ENCODE measurements at places on chromosomes 1 and 21.

DNA sequence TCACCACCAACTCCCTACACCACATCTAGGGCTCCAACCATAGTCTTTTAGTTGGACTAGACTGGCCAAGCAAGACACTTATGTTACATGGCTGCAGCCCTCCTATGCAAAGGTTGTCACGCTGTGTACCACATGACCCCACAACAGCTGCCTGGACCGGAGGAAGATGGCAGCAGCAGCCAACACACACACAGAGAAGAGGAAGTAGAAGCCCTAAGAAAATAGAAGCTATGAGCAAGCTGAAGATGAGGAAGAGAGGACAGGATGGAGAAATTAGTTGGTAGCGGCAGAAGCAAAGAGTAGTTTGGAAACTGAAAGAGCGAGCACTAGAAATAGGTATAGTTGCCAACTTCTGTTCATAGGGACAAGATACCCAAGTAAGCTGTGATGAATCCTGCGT, 60.8 kb upstream of the RALGPS2 start:
- no peak for DNase-seq

GRCh38 chr1:108913105-108913948, 36.5 kb downstream of the GPSM2 start:
- DNase-seq = no peak

- DNase-seq = no peak
These were observed 2.0 kb downstream of the CD1B start for GRCh38 chr1:158329300-158329699.

- no peak for DNase-seq
These were observed 18.1 kb downstream of the LRIF1 start for GRCh38 chr1:110945626-110946025.

DNA sequence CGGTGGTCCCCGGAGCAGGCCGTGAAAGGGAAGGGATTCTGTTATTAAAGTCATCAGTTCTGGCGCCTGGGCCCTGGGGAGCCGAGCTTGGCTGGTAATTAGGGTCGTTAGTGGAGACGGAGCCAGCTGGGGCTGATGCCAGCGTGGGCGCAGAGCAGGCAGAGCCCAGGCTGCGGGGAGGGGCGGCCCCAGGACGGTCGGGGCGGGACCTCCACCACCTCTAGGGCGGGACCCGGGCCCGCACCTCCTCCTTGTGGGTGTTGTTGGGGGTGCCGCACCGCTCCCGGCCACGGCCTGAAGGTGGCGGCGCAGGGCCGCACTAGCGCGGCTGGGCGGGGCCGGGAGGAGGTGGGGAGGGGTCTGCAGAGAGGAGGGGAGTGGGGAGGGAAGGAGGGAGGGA, 470.6 kb downstream of the PTPRU start:
- DNase-seq = peak; percentile 69

GRCh38 chr1:24362982-24363614, 43.9 kb downstream of the GRHL3 start:
- DNase-seq = no peak

GRCh38 chr1:96416701-96417444, 304.7 kb upstream of the PTBP2 start:
- no peak for DNase-seq

GRCh38 chr1:176119549-176119948, 87.5 kb downstream of the COP1 start:
- no peak for DNase-seq

GRCh38 chr1:17059391-17060305, 5.8 kb upstream of the SDHB start:
- DNase-seq = peak; percentile 82

DNA sequence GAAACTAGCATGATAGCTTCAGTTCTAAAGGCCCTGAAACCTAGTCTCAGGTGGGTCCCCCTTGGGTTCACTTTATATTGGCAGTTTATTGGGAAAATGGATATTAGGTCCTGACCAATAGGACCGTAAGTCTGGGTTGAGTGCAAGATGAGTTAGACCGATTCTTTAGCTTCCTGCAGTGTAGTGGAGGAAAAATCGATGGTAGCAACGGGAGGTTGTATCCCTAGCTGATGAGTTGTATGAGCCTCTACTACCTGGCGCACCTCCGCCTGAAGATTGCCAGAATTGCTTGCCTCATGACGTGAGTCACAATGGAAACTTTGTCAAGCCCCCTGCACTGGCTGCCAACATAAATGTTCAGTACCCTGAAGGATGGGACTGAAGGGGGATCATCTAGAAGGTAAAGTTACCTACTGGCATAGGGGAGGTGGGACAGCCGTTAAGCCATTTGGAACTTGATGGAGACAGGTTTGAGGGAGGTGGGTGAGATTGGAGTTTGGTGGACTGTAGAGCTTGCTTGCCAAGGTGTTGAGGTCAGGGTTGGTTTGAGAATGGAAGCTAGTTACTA, 3.9 kb downstream of the RCC1 start:
- DNase-seq = no peak

DNA sequence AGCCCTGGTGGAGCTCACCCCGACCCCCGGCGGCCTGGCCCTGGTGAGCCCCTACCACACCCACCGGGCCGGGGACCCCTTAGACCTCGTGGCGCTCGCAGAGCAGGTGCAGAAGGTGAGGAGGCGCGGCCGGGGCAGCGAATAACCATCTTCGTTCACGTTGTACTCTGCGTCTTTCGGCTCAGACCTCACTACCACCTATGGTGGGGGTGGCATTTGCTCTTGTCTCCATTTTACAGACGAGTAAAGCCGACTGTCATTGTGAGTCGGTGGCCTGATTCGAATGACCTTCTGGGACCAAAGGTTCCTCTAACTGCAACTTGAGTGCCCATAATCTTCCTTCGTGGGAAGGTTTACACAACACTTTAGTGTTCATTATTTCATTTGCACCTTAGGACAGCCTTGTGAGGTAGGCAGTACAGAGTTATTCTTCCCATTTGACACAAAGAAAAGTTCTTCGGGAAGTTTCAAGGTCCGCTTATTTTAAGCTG, 506 bp downstream of the C1orf50 start:
- no peak for DNase-seq

- no peak for DNase-seq
These were observed 1.1 kb downstream of the WARS2 start for GRCh38 chr1:119139403-119139802.

DNA sequence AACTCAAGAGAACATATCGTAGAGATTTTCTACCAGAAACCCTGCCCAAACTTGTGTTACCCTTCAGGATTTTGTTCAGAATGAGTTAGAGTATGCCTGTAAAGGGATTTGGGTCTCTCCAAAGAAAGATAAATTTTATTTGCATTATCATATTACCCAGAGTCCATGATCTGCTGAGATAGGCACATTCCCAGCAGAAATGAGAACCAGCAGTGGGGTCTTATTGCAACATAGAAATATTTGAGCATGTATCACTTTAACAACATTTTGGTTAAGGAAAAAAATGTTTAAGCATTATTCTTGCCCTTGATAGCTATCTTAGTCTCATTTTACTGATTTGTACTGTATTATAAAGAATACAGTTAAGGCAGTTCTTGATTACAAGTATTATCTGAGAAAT, 10.6 kb downstream of the VCAM1 start:
- no peak for DNase-seq

GRCh38 chr1:77929806-77930205, 41.4 kb downstream of the NEXN start:
- DNase-seq = no peak

- DNase-seq = no peak
These were observed 486.7 kb downstream of the OMA1 start for GRCh38 chr1:58059789-58060188.

- DNase-seq = no peak
These were observed 24.0 kb downstream of the FNBP1L start for GRCh38 chr1:93471911-93472310.
